ENCODE measurements at places on chromosomes 4 and X.

- DNase-seq, result no peak
These were observed 115.7 kb upstream of the MAP3K15 start for GRCh38 chrX:19630776-19631707.

DNA sequence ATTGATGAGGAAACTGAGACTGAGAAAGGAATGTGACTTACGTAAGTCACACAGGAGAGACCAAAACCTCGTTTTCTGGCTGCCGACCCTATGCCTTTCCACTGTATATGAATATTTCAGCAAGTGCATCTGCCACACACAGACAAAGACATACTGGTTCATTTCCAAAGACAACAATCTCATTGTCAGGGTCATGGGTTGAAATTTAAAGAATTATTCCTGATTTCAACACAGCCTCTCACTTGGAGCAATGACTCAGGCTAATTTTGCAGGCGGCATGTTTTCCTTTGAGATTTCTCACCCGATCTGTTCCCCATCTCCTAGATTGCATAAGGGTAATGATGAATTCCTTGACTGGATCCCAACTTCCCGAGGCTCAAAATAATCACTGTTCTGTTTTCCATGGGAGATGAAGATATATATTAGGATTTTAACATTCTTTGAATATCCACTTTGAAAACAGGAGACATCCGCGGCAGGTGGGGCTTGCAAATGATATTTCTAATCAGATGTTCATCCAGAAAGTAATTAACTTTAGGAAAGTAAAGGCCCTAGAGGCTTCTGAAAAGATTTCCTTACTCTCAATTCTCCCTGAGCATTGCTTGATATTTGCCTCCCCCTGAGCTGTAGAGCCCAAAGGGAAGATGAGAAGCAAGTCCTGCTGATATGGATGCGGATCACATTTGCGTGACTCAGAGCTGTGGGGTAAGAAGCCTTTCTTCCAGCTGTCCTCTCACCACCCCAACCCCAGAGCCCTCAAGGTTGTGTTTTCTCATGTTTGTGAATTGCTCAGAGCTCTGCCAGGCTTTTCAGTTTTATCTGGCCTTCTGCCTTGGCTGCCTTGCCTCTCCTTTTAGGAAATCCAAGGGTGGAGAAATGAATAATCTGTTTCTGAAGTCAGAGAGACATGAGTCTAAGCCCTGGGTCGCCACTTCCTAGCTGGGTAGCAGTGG is 361.1 kb upstream of the BOD1L1 start:
- DNase-seq, result no peak

GRCh38 chr4:110064295-110064694 is 134.1 kb downstream of the ELOVL6 start:
- DNase-seq, result no peak

- DNase-seq, result no peak
These were observed 19.8 kb upstream of the ZXDA start for GRCh38 chrX:57930051-57930450.

DNA sequence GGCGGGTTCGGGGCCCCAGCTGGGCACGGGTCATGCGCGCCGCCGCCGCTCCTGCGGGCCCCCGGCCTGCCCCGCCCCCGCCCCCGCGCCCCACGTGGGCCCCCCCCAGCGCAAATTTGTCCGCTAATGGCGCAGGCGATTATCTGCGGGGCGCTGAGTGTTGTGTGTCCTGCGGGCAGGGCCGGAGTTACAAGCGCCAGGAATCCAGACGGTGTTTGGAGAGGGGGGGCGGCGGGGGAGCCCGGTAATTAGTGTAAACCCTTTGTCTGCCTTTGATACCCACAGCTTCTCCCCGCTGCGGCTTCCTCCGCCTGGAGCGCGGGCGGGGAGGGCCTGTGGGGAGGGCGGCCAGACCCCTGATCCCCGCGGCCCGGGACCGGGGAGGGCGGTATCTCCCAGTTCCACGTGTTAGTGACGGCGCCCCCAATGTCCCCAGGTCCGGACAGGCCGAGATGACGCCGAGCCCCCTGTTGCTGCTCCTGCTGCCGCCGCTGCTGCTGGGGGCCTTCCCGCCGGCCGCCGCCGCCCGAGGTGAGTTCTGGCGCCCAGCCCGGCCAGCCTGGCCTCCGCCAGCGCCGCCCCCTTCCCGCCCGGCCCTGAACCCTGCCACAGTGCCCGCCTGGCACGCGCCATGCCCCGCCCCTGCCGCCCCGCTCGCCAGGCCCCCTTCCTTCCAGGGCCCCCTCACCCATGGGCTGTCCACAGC is 761 bp downstream of the FGFRL1 start:
- no peak for DNase-seq

DNA sequence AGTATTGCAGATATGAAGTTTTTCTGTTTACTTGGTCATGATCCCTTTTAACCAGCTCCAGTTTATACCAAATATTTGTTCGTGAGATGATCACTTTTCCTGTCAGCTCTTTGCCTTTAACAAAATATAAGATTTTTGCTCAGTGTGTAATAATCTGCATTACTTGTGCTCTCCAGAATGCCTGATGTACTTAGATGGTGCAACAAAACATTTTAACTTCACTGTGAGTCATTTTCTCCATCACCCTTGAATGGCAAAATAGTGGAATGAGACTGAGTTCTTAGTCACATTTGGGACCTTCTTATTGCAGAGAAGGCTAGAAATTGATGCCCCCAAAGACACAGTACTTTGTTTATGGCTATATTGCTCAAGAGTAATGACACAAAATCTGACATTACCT is 252.0 kb downstream of the FRMPD4 start:
- no peak for DNase-seq

DNA sequence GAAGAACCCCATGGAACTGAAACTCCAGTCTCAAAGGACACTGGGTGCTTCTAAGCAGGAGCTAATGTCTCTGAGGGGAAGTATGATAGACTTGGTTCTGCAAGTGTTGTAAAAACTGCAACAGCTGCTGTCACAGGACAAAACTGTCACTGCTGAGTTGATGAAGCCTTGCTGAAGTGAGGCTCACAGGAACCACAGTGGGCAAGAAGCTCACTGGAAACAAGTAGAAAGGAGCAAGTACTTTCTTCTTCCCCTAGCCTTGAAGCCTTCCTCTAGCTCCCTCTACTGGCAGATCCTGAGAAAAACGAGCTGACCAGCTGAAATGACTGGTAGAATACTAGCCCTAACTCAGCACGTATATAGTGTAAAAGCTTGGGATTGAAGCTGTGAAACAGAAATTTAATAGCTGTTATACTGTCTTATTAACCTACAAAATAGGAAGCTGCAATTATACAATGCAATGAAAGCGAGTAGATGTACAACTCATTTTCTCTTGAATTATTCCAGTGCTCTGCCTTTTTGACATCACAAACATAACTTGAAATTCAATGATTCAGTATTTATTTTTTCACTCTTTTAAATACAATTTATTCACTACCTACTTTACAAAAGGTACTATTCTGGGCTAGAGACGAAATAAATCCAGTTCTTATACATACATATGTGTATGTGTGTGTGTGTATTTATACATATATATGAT is 91.4 kb downstream of the GABRB1 start:
- peak; percentile 1 for DNase-seq

GRCh38 chr4:152454398-152455011 is 81.4 kb downstream of the FBXW7 start:
- no peak for DNase-seq

- DNase-seq, result no peak
These were observed 942 bp upstream of the APLN start for GRCh38 chrX:129655547-129656249.

Measured in cerebellar nuclear complex (tissue), 1 donor.